ENCODE measurements at places on chromosomes 7 and 10. TPM values are rescaled to one million over a fixed set of nuclear protein-coding genes. Genes with fewer than 3 reads are reported as not detected.
A peak's percentile ranks its signal among the peaks of the same experiment; 100 is the strongest.

GRCh38 chr10:79070606-79071395, 2.0 kb downstream of the ZMIZ1 start:
- DNase-seq = peak; percentile 91
- H3K27ac ChIP-seq = peak overlapping the region; percentile 75
- H3K36me3 ChIP-seq = no peaks in the 10 kb centered on the region
- H3K27me3 ChIP-seq = no peaks in the 10 kb centered on the region

DNA sequence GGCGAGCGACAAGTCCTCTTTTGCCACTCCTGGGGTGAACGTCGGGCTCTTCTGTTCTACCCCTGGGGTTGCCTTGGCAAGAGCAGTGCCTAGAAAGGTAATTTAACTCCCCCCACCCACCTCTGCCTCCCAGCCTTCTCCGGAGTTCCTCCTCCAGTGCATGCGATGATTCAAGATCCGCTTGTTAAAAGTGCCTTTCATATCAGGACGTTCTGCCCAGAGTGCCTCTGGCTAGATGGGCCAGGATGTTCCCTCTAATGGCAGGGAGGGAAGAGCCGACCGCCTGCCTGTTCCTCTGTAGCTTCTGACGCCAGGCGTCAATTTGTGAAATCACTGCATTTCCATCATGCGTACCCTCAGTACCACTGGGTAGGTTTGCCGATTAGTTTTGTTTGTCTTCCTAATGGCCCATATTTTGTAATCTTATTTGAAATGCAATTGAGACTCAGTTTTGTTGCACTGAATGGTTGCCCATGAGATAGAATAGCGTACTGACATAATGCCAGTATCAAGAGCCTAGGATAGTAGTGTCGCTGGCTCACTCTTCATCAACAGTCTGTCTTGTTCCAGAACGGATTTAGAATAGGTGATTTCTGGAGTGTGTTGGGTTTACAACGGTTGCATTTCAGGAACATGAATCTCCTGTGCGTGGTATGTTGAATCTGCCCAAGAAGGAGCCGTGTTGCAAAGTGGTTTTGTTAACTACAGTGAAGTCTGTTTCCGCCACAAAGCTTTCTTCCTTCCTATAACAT, 13.5 kb downstream of the ECHDC3 start:
- no peaks in the 10 kb centered on the region for H3K4me1 ChIP-seq
- H3K27me3 ChIP-seq = no peaks in the 10 kb centered on the region
- no peak overlapping the region for H3K27ac ChIP-seq
- H3K4me3 ChIP-seq = no peak overlapping the region

DNA sequence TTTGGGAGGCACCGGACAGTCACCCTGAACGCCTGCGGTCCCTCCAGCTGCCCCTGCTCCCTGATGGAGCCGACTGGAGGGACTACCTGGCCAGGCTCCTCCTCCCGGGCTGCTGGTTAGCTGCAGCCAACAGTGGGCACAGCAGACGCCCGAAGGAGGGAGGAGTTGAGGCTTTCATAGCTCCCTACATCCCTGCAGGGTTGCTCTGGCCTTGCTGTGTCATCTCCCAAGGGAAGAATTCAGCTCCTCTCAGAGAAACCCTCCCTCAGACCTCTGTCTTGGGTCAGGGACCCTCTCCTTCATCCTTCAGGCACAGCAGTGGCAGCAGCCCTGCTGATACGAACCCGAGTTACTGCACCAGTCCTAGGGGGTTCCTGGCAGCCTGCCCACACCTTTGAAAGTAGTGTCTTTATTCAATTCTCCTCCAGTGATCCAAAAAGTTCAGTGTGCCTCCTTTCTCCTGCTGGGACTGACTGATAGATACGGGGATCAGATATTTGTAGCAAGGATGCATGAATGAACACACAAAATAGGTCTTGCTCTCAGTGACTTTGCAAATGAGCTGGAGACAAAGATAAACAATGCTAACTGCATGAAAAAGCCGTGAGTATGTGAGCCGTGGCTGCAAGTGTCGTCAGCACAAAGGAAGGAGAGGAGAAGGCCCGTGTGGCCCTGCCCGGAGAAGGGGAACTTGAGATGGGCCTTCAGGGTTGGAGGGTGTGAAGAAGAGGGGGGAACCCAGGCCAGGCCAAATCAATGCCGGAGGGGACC, 136.6 kb downstream of the PRKAG2 start:
- no peak overlapping the region for H3K4me3 ChIP-seq
- peak; percentile 28 for DNase-seq
- H3K4me1 ChIP-seq = peaks cover 41% of the 10 kb centered on the region
- no peaks in the 10 kb centered on the region for H3K27me3 ChIP-seq
- no peak overlapping the region for H3K27ac ChIP-seq

- DNase-seq = no peak
- H3K27me3 ChIP-seq = peaks cover 50% of the 10 kb centered on the region
- no peak overlapping the region for H3K4me3 ChIP-seq
- no peaks in the 10 kb centered on the region for H3K36me3 ChIP-seq
- no peak overlapping the region for H3K27ac ChIP-seq
Measured at GRCh38 chr7:98687111-98687751, 70.1 kb downstream of the NPTX2 start.

GRCh38 chr7:130970696-130971095, 236.7 kb upstream of the KLF14 start:
- no peak for DNase-seq
- H3K27me3 ChIP-seq = no peaks in the 10 kb centered on the region
- H3K4me3 ChIP-seq = no peak overlapping the region
- H3K27ac ChIP-seq = peak overlapping the region; percentile 18
- peaks cover 47% of the 10 kb centered on the region for H3K36me3 ChIP-seq

The CALML3 gene
- not detected for total RNA-seq

The RHOBTB1 gene
- 7.8 TPM for total RNA-seq

The AOAH gene
- not detected for total RNA-seq

- no peak overlapping the region for H3K4me3 ChIP-seq
- no peak overlapping the region for H3K27ac ChIP-seq
- H3K36me3 ChIP-seq = no peaks in the 10 kb centered on the region
- DNase-seq = no peak
Measured at GRCh38 chr10:15518250-15518649, 147.2 kb upstream of the FAM171A1 start.

- H3K36me3 ChIP-seq = no peaks in the 10 kb centered on the region
- H3K4me1 ChIP-seq = peaks cover 11% of the 10 kb centered on the region
- no peak for DNase-seq
Measured at GRCh38 chr10:50991456-50992355, 82.6 kb upstream of the PRKG1 start.

The SFRP5 gene
- total RNA-seq = not detected

GRCh38 chr7:155995183-155995612, 182.9 kb upstream of the SHH start:
- peaks cover 30% of the 10 kb centered on the region for H3K27me3 ChIP-seq
- H3K36me3 ChIP-seq = no peaks in the 10 kb centered on the region
- no peak overlapping the region for H3K4me3 ChIP-seq
- no peak for DNase-seq
- no peaks in the 10 kb centered on the region for H3K4me1 ChIP-seq
- H3K27ac ChIP-seq = no peak overlapping the region

The ANXA8L1 gene
- total RNA-seq = 185 TPM

All from PC-9 (cell line).